ENCODE measurements at places on chromosomes 5 and 9. TPM values are rescaled to one million over a fixed set of nuclear protein-coding genes. Genes with fewer than 3 reads are reported as not detected.

DNA sequence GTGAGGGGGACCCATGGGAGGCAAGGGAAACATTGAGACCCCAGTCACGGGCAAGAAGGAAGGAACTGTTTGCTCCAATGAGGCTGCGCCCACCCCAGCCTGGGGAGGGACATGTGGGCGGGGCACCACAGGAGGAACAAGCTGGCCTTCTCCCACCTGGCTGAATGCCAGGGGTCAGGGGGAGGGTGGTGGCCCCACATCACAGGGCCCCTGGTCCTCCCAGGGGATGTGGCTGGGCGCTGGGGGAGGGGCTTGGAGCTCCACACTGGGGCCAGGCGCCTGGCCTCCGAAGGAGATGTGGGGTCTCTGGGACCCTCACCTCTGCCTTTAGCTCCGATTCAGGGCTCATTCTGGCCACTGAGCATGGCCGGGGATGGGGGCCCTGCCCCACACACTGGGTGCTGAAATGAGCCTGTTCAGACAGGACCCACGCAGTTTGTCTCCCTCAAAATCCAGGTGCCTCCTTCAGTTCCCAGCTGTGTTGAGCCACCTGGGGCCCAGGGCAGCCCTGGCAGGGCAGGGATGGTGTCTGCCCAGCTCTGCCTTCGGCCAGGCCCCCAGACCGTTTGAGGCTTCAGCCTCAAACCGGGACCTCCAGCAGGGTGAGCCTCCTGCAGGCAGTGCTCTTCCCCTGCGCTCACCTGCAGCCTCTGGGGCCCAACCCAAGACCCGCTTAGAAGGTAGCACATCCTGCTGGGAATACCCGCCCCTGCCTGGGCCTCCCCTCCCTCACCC is 33.2 kb upstream of the NOTCH1 start:
- no peak for DNase-seq

GRCh38 chr5:127012916-127013315 is 17.4 kb downstream of the MARCHF3 start:
- no peak for DNase-seq

TERT gene
- not detected for total RNA-seq

KIF4B gene
- total RNA-seq = not detected

FRMPD1 gene
- total RNA-seq = 0.77 TPM
